ENCODE measurements at places on chromosomes 7 and 10. TPM values are rescaled to one million over a fixed set of nuclear protein-coding genes. Genes with fewer than 3 reads are reported as not detected.

- DNase-seq: no peak
Measured at GRCh38 chr7:122397381-122397780, 92.8 kb upstream of the FEZF1 start.

The GPR26 gene
- not detected for total RNA-seq

DNA sequence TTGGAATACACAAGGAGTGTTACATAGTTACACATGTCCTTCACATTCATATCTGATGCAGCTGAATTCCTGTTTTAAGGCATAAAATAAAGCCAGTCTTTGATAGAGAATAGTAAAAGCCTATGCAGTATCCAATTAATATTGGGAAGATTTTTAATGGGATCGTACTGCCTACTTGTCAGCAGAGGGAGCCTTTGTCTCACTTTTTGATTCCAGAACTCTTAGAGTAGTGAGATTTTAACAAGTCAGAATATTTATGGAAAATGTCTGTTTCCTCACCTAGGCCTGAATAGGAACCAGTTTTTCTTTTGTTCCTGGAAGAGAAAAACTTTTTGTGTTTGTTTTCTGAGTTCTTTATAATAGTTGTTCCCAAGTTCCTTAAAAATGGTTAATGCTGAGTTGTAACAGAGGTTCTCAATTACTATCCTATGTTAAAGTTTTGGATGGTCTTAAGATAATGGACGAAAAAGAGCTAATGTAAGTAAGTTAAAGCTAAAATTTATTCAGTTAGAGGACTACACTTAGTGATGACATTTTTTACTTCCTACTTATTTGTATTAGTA, 114.0 kb downstream of the BBS9 start:
- no peak for DNase-seq

The HOXA11 gene
- total RNA-seq: not detected

- DNase-seq: peak; percentile 23
Measured at GRCh38 chr7:37208528-37208927, 240.1 kb downstream of the ELMO1 start.

GRCh38 chr7:92837000-92837749, 802 bp upstream of the CDK6 start:
- no peak for DNase-seq

The ANKRD2 gene
- total RNA-seq: not detected

The DOCK4 gene
- total RNA-seq: 15.3 TPM

DNA sequence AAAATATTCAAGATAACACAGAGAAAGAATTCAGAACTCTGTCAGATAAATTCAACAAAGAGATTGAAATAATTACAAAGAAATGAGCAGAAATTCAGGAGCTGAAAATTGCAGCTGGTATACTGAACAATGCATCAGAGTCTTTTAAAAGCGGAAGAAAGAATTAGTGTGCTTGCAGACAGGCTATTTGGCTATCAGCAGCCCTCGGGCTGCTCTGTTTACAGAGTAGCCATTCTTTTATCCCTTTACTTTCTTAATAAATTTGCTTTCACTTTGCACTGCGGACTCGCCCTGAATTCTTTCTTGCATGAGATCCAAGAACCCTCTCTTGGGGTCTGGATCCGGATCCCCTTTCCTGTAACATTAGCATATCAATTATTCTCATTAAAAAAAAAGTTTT, 1040.0 kb downstream of the SORCS3 start:
- DNase-seq: no peak

The INA gene
- 36.4 TPM for total RNA-seq

DNA sequence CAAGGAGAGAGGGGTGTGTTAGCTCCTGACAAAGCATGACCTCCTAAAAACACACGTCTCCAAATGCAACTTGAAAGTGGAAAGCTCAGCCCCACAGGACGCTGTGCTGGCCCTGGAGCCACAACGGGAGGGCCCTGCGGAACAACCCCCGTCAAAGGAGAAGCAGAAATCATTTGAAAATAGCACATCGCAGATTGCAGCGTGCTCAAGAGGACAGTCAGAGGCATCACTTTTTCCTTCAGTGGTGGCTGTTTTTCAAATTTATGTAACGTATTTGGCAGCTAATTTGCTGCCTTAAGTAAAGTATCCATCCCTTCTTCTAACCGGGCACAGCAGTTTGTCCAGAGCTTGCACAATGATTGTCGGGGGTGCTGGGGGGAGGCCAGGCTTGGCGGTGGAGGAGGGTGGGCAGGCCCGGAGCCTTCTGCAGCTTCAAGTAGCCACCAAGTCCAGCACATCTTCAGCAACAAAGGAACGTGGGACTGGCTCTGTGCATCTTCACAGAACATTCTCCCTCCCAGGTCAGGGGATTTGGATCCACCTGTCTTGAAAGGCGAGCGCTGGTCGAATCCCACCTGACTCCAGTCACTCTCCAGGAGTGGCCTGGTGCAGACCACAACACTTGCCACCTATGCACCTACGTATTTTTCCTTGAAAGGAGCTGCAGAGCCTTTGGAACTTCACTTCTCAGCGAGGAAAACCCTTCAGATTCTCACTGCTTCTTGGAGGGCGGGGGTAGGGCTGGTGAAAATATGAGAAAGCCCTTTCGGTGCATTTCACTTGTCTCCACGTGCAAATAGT, 346.3 kb downstream of the DNAJB6 start:
- DNase-seq: no peak

The PRXL2A gene
- 161 TPM for total RNA-seq

The ZSCAN21 gene
- 20.3 TPM for total RNA-seq

The TCAF1 gene
- total RNA-seq: 105 TPM

GRCh38 chr10:124482236-124482800, 20.7 kb downstream of the LHPP start:
- DNase-seq: no peak

The GAD2 gene
- total RNA-seq: not detected

The CDC123 gene
- total RNA-seq: 111 TPM

The DENND2A gene
- 29.8 TPM for total RNA-seq

DNA sequence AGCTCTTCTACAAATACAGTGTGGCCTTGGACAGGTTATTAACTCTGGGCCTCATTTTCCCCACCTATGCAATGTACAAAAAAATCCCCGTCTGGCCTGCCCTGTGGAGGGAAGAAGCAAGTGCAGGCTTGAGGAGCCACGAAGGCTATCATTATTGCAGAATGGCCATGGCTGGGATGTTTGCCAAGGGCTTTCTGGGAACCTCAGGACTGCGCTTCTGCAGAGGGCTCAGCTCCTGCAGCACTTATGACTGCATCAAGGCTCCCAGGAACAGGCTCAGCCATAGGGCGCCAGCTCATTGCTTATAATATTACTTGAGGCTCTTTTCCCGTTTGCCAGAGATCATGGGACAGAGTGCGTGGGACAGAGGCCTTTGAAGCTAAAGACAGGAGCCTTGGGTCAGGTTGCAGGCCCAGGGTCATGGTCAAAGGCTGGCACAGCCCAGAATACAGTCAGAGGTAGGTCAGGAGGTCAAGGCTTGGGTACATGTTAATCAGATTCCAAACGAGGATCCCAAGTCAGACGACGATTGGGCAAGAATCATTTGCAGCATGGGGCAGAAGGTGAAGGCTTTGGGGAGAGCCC, 20.6 kb upstream of the C10orf105 start:
- no peak for DNase-seq

GRCh38 chr7:18201350-18201749, 173.7 kb upstream of the PRPS1L1 start:
- DNase-seq: no peak

The ACTA2 gene
- 7.0 TPM for total RNA-seq

The PHYHIPL gene
- total RNA-seq: 17.5 TPM

- DNase-seq: no peak
Measured at GRCh38 chr7:122166740-122167139, 22.7 kb upstream of the AASS start.

DNA sequence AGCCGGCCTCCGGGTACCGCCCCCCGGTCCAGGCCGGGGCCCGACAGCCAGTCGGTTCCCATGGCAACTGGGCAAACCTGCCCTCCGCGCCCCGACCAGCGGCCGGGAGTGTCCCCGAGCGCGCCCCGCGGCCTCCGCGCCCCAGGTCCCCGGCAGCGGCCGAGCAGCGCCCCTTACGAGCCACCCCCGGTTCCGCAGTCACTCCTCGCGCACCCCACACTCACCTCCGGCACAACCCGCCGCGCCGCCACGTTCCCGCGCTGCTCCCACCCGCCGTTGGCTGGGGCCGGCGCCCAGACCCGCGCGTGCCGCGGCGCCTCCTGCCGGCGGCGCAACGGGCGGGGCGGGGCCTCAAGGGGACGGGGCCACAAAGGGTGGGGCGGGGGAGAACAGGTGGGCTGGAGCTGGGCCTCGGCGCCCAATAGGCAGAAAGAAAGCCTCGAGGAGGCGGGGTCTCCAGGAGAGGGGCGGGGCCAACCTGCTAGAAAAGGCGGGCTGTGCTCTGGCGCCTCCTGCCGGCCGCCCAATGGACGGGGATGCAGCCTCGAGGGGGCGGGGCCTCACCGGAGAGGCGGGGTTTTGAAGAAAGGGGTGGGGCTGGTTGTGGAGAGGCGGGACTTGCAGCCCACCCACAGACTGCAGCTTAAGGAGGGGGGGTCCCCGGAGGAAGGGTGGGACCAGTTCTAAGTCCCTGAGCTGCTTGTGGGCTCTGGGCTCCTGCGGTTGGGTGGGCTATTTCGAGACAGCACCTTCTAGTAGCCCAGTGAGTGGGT, at the start of gene RADIL:
RADIL (minus strand) TSS at position 345 of the 773 bp plus-strand sequence. CDS start 5,577 bp downstream, outside the sequence.
- peak; percentile 97 for DNase-seq

GRCh38 chr10:79490400-79491142, 21.8 kb upstream of the EIF5AL1 start:
- no peak for DNase-seq

The EPHA1 gene
- total RNA-seq: not detected

The ZNF800 gene
- total RNA-seq: 29.5 TPM

The SPDYE16 gene
- 0.35 TPM for total RNA-seq

The GNGT1 gene
- 0.65 TPM for total RNA-seq

The DGKI gene
- 3.3 TPM for total RNA-seq

The CYP2C19 gene
- not detected for total RNA-seq

The SYNPO2L gene
- 0.20 TPM for total RNA-seq

- no peak for DNase-seq
Measured at GRCh38 chr10:60627778-60628748, 150.2 kb upstream of the CDK1 start.

DNA sequence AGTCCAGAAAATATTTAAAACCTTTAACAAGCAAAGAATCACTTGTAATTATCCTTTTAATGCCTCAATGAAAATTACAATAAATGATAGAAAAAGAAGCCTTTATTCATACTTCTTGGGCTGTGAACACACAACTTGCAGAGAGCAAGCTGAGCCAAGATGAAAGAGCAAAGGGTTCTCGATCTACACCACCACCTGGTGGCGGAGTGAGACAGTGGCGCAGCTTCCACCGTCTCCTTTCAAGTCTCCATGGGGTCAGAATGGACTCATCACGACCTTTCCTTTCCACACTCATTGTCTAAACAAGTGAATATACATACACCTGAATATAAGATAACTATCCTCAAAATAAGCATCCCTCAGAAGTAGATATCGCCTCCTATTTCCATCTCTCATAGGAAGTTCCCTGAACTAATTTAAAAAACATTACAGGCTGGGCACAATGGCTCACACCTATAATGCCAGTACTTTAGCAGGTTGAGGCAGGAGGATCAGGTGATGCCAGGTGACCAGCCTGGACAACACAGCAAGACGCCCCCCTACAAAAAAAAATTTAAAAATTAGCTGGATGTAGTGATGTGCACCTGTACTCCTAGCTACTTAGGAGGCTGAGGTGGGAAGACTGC, 40.7 kb downstream of the ATE1 start:
- peak; percentile 66 for DNase-seq

GRCh38 chr10:72503241-72503640, 122.6 kb downstream of the MICU1 start:
- no peak for DNase-seq

- DNase-seq: no peak
Measured at GRCh38 chr10:132302421-132303310, 5.1 kb downstream of the STK32C start.

The ADAMTS14 gene
- 0.30 TPM for total RNA-seq

DNA sequence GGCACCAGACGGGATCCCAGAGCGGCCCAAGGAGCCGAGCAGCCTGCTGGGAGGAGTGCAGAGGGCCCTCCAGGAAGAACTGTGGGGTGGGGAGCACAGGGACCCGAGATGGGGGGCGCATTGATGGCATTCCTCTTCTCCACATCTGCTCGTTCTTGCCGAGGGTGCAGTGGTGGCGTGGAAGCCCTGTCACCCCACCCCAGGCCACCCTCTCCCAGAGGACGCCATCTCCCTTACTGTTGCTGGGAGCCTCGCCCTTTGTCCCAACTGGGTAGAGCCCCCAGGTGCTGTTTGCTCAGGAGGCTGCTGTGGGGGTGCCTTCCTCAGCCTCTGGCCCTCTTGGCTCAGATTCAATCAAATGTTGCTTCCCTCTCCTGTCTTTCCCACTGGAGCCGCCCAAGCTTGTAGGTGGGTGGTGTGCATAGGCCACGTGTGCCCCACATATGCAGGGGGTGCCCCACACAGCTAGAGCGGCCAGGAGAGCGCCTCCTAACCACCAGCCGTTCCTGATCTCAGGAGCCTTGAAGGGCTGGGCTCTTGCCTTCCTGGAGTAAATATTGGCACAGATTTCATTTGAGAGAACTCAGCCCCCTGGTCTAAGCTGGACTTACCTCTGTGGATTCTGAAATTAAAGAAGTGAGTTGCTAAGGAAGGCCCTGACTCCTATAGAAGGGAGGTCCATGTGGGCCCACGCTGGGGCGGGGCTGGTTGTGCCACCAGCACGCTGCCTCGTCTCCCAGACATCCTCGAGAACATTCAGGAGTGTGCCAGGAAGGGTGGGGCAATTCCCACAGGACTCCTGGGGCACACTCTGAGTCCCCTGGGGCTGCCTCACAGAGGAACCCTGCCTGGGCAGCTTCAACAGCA, 39.2 kb downstream of the ZNF467 start:
- DNase-seq: no peak

DNA sequence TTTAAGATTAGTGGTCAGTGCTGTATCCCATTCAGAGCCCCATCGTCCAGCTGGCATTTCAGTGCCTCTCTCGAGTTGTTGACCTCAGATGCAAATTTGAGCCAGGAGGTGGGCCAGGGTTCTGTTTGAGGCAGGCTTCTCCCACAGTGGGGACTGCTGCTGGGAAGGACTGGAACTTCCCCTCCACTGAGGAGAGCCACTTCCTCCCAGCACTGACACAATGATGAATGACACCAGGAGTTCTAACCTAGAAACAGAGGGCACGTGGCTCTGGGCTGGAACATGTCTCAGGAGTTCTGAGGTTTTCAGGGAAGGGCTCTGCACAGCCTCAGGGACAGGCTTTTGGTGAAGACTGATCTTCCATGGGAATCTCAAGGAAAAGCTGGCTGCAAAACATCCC, 18.3 kb upstream of the BTBD16 start:
- no peak for DNase-seq

- no peak for DNase-seq
Measured at GRCh38 chr7:117087639-117088396, 134.5 kb downstream of the ST7 start.
